Stimulated activated CD8-positive, alpha-beta memory T cell treated with anti-CD3 and anti-CD28 coated beads, Interleukin-15, amount 100 ng/mL, for 24 hours (primary cell): ENCODE measurements at places on chromosomes 7 and 10.

GRCh38 chr7:118183428-118183785, 557 bp upstream of the LSM8 start:
- no peak for DNase-seq

DNA sequence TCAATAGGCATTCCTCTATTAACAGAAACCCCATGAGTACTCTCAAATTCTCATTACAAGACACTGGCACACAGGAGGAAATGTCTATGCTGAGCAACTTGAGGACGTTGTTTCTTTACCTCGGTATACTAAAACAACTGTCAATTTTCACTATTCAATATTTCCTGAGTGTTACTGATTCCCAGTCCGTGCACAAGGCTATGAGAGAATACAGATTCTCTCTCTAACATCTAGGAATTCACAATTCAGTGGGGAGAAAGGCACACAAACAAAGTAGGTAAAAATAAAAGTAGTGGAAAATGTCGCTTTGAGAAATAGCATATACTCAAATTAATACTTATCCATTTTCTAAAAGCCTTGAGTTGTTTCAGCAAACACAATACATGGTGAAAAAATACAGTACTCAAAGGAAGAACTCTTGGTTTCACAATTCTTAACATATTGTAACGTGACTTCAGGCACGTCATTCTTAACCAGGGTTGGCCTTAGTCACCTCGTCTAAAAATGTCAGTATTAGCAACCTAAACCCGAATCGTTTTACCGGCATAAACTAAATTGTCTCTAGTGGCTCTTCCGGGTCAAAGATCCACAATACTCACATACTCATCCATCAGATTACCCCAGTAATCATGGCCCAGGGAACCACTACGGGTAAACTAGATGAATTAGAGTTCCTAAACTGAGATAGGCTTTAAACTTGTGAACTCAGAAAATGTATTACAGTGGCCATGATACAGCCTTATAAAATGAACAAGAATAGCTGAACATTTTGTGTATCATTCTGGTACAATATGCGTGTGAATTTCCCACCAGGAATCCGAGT, 1.5 kb downstream of the IPMK start:
- DNase-seq, result no peak

DNA sequence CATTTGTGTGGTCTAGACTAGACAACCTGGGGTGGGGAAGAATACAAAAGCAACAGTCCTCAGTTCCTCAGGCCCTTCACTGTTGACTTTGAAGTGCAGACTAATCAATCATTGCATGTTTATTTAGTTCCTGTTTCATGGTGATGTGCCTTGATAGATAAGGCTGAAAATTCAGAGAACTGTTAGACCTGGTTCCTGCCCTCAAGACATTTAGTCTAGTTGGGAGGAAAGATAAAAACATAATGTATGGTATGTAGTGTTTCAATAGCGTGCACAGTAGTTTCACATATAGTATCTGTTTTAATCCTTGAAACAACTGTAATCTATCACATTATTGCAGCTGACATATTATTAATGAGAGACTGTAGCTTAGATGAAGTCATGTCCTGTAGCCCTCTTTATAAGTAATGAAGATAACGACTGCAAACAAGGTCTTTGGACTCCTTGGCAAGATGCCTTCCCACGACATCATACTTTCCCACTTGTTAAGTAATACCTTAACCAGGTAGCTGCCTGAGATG, 124.0 kb downstream of the CELF2 start:
- DNase-seq, result no peak

DNA sequence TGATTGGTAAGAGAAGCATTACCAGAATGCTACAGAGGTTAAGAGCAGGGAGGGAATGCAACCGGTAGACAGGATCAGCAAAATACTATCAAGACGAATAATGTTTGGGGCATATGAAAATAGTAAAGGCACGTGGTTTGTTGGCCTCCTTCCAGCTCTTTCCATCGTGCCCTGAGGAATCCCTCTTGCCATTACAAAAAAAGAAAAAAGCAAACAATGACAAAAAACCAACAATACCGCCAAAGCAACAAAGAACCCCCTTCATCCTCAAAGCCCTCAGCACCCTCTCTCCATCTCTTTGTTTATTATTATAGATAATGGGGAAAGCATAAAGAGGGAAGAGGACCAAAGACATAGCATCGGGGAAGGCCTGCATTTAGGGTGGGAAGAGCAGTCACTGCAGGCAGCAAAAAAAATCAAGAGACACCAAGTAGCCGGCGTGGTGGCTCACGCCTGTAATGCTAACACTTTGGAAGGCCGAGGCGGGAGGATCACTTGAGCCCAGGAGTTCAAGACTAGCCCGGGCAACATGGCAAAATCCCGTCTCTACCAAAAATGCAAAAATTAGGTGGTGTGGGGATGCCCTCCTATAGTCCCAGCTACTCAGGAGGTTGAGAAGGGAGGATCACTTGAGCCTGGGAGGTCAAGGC, 78.0 kb downstream of the HIP1 start:
- DNase-seq, result no peak

GRCh38 chr10:74981831-74982633, 129.4 kb upstream of the SAMD8 start:
- no peak for DNase-seq
